NCI-H1105 (cell line): ENCODE measurements at places on chromosomes 6 and 20.

DNA sequence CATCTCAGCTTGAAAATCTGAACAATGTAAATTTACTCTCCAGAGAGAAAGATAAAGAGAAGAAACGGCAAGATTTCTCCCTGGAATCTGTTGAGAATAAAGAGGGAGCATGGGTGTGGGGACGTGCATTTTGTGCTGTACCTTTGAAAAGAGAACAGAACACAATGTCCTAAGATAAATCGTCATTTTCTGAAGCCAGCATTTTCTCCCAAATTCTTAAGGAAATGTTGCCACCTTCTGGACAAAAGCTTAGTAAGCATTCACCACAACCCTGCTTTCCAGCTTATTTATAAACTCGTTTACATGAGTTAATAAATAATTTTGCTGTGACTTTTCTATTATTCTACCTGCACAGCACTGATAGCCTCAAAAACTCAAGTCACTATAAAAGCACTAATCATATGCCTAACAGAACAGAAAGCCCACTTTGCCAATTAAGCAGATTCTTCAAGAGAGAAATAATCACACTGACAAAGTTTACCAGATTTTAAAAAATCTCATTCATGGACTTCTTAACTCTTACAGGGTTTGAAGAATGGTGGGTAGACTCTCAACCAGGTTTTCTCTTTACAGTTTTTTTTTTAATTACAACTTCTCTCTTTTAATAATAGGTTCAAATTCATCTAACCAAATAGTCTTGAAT lies 155.8 kb downstream of the MBOAT1 start:
- DNase-seq: peak; percentile 88

- no peak for DNase-seq
These were observed 90.5 kb upstream of the PRSS16 start for GRCh38 chr6:27156874-27157458.

DNA sequence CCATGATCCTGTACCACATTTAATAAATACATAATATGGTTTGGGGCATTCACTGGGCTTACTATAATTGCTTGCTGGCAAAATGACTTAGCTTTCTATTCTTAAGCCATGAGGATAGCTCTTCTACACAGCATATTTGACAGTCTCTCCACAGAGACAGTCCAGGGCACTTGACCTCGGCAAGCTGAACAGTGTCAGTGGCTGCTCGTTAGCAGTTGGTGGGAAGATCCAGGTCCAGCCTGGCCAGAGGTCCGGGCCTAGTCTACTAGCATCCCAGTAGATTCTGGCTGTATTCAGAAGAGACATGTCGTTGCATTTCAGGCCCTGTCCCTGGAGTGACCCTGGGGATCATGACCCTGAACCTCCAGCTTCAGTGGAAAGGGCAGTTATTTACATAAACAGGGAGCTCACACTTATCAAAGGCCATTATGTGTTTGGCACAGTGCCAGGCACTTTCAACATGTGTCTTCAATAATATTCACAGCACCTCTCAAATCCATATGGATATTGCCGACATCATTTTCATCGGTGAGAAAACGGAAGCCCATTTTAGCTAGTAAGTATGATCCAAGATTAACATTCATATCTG lies 139.0 kb downstream of the IMPG1 start:
- DNase-seq: no peak

GRCh38 chr6:56406276-56407269 lies 159.2 kb upstream of the COL21A1 start:
- no peak for DNase-seq

DNA sequence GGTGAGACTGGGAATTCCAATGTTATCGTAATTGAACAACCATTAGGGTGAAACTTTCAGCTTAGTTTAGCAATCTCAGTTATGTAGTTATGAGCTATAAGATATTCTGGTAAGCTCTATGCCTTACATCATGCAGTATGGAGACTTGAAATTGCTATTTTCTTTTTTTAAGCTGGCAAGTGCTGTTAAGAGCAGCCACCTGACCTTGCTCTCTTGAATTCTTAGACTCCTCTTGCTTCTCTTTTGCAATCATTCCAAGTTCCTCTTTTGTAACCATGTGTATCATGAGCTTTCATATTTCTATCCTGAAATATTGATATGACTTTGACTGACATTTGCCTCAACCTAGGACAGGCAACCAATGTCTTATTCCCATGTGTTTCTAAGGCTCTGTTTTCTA lies 446.3 kb upstream of the SLC35B3 start:
- no peak for DNase-seq

DNA sequence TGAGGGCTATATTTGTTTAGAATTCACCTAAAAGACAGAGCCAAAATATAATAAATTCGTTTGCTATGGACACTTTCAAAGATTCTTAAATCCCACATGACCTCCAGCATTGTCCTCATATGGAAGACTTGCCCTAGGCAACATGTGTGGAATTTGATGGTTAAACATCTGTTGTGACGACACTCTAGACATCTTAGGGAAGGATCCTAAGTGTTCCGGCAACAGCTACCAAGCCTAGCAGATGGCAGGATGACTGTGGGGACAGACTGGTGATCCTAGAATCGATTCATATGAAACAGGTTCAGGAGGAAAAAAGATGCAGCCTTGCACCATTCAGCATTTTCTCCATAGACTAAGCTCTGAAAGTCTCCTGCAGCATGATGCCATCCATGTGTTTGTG lies 77.6 kb upstream of the BACH2 start:
- no peak for DNase-seq

DNA sequence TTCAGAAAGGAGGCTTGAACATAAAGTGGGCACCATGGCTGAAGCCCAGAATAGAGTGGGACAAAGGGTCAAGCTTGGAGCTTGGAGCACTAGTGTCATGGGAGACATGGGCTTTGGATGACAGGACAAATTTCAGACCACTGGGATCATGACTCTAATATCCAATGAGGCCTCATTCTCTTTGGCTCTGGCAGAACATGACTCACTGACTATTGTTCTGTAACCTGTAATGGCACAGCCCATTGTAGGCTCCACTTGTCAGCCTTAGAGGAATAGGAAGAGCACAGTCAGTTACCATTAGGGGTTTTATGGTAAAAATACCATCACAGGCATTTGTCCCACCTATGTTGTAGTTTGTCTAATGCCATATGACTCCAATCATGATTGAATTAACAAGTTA lies 34.0 kb upstream of the MMS22L start:
- DNase-seq: no peak

- DNase-seq: no peak
These were observed 83.8 kb upstream of the SASH1 start for GRCh38 chr6:148258868-148259267.

- no peak for DNase-seq
These were observed 15.7 kb downstream of the C6orf15 start for GRCh38 chr6:31096656-31097055.

- DNase-seq: no peak
These were observed 24.4 kb downstream of the SLC22A23 start for GRCh38 chr6:3432416-3432815.

GRCh38 chr6:170116636-170117035 lies 174.2 kb downstream of the DLL1 start:
- no peak for DNase-seq

GRCh38 chr20:62744741-62745191 lies 36.1 kb downstream of the NTSR1 start:
- no peak for DNase-seq

DNA sequence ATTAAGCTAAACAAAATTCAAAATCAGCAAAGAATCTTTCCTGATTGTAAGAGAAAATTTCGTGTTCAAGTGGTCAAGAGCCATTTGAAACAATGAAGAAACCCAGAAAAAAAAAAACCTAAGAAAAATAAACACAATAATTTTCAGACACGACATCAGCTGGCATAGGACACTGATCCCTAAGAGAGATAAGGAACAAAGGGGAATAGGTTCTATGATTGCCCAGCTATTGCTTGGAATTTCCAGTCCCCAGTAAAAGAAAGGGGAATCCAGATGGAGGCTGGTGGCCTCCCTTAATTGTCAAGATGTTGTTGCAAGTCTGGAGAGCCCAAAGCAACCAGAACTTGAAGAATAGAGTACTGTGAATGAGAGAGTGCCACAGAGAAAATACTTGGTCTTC lies 48.5 kb downstream of the COL12A1 start:
- no peak for DNase-seq

DNA sequence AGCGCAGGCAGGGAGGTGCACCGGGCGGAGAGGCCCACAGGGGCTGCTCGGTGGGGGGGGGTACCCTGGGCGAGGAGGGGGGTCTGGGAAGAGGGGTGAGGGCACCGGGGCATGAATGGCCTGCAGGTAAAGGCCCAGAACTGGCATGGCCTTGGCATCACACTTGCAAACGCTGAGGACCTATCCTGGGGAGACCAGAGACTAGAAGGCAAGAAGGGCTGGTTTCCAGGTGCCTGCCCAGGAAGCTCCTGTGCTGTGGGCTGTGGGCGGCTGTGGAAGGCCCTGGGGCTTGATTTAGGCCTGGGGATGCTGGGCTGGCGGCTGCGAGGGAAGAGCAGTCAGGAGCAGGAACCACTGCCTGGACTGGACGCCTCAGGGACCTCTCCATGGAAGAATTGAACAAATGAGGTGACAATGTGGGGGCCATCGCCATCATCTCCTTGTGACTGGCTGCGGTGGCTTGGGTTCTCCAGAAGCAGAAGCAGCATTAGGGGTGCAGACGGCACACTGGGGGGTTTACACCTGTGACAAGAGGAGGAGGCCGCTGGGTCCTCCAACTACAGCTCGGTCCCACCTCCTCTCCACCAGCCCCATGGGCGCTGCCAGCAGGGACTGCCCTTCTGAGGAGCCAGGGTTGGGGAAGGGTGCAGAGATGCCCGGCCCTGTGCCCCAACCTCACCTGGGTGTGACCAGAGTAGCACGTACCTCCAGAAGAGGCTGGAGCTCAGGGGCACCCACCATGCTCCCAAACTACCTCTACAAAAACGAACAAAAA lies 32.1 kb upstream of the IRF4 start:
- no peak for DNase-seq

- DNase-seq: no peak
These were observed 19.9 kb downstream of the SPTLC3 start for GRCh38 chr20:13028673-13029072.

- DNase-seq: no peak
These were observed 326.7 kb upstream of the NOX3 start for GRCh38 chr6:155782320-155782731.

DNA sequence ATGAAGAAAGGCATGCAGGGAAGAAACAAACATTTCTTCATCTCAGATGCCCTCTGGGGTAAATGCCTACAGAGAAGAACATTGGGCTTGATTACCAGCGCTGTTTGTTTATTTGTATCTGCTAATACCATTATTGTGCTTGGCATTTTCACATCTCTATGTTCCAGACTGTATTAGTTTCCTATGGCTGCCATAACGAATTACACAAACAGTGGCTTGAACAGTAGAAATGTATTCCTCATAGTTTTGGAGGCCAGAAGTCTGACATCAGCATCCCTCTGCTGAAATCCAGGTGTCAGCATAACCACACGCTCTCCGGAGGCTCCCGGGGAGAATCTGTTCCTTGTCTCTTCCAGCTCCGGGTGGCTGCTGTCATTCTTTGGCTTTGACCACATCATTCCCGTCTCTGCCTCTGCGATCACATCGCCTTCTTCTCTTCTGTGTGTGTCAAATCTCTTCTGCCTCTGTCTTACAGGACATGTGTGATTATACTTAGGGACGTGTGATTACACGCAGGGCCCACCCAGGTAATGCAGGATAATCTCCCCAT lies 241.6 kb upstream of the SUPT3H start:
- DNase-seq: no peak

GRCh38 chr20:57930351-57930750 lies 220.5 kb upstream of the PMEPA1 start:
- DNase-seq: peak; percentile 89

DNA sequence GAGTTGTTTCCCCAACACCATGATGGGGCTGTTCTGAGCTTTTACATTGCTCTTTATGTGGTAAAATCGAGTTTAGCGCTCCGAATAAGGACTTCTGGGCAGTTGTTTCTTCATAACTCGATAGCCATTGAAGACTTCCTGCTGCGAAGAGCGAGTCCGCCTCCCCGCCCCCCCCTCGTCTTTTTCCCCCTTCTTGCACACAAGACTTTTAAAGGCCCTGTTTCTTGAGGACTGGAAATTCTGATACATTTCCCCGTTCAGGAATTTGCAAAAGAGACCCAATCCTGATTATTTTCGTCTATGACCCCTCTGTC lies 1.5 kb upstream of the CITED2 start:
- DNase-seq: no peak

GRCh38 chr20:61682114-61682995 lies 383.3 kb downstream of the TAF4 start:
- no peak for DNase-seq
